Left colon (tissue), 2 donors: ENCODE measurements at places on chromosomes 6 and 20. TPM values are rescaled to one million over a fixed set of nuclear protein-coding genes. Genes with fewer than 3 reads are reported as not detected.

DNA sequence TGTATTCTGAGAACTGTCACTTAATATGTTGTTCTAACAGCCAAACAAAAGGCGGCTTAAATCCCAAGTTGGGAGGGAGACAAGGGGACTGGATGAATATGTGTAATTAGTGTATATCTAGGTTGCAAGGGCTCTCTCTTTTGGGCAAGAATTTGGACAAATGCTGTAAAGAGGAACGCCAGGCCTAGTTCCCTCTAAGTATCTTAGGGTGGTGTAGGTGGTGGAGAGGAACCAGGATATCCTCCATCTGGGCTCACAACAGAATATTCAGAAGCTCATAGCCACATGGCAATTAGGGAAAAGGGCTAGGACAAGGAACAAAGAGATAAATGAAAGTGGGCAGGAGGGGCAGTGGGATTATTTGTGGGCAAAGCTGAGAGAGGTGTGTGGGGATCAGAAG lies 149.5 kb downstream of the LRFN2 start:
- DNase-seq = no peak

- peak; percentile 69 for DNase-seq
Observed at GRCh38 chr20:62119591-62120364, 2.5 kb upstream of the LSM14B start.

GRCh38 chr20:51400051-51400926 lies 142.2 kb downstream of the NFATC2 start:
- no peak for DNase-seq

GRCh38 chr6:156719720-156720563 lies 57.2 kb upstream of the ARID1B start:
- peak; percentile 97 for DNase-seq

The MYB gene
- total RNA-seq = 72.8 TPM

The POPDC3 gene
- total RNA-seq = not detected

GRCh38 chr6:11645016-11645415 lies 107.5 kb downstream of the TMEM170B start:
- DNase-seq = no peak

GRCh38 chr6:154595538-154595937 lies 85.1 kb upstream of the CNKSR3 start:
- DNase-seq = no peak

DNA sequence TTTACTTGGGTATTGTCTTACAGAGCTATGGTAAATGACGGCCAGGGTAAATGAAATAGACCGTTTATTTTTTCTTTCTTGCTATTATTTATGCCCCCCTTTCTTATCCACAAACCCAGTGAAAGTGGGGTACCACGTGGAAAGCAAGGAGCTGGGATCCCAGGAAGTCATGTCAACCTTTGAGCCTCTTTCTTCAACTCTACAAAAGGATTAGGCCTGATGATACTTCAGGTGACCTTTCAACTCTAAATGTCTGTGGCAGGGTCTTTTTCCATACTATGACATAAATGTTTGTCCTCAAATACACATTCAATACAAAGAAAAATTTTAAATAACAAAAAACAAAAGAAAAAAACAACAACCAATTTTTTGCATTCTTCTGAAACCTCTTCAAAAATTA lies 291.4 kb downstream of the ADGB start:
- no peak for DNase-seq

GRCh38 chr6:16684896-16685554 lies 76.2 kb downstream of the ATXN1 start:
- DNase-seq = no peak

- DNase-seq = no peak
Observed at GRCh38 chr6:37783856-37784584, 35.5 kb upstream of the ZFAND3 start.

The HFE gene
- 8.2 TPM for total RNA-seq

The BPI gene
- not detected for total RNA-seq

DNA sequence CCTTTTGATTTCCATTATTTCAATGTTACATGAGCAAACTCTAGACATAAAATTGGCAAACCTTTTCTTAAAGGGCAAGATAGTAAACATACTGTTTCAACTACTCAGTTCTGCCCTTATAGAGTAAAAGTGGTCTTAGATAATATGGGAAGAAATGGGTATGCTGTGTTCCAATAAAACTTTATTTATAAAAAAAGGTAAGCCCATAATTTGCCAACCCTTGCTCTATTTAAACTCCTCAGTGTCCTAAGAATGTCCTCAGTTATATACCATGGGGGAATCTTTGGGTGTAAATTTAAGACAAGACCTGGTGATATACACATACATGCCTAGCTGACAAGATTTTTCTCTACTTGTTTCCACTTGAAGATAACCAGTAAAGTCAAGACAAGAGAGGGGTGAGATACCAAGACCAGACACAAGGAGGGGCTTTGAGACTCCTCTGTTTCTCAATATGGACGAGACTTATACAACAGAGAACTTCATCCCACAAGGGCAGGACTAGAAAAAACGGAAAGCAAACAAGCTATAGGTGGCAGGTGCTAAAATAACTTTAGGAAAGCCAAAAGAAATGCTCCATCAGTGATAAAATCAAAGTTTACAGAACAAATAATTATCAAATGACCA lies 10.5 kb downstream of the SNX3 start:
- no peak for DNase-seq

The LTV1 gene
- total RNA-seq = 11.9 TPM

DNA sequence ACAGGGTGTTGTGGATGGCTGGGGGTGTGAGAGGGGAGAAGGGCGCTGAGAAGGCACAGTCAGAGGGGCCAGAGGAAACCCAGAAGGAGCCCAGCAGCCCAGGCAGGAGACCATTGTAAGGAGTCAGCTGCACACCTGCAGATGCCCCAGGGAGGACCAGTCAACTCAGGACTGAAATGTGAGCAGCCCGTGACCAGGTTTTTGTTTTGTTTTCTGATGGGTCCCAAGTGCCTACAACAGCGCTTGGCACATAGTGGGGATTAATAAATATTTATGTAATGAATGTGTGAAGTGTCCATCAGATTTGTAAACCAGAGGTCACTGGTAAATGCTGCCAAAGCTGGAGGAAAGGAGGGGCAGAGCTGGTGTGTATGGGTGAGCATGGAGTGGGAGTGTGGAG lies 30.2 kb downstream of the TRAM2 start:
- DNase-seq = no peak

- DNase-seq = peak; percentile 66
Observed at GRCh38 chr6:43997345-43997677, 129.9 kb downstream of the MRPL14 start.

DNA sequence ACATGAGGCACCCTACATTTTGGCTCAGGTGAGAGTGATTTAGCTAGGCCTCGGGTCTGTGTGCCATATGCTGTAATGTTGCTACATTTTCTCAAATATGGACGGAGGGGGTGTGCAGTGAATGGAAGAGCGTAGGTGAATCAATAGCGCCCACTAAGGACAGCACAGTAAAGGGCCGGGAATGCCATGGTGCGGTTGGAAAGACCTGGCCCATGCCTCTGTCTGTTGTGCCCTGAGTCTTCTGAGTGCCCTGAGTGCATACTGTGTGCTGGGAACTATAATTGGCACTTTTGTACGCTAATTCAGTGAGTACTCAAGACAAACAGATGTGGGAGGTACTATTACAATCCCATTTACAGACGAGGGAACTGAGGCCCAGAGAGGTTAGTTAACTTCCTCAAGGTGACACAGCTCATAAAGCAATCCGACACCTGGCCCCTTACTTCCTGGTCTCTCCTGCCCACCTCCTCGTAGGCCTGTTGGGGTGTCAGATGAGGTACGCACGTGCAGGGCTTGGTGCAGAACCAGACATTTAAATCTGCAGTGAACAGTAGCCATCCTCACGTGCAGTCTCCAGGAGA lies 17.3 kb downstream of the SLC22A1 start:
- no peak for DNase-seq

- DNase-seq = no peak
Observed at GRCh38 chr6:120214088-120214499, 864.5 kb upstream of the MAN1A1 start.

The LSM2 gene
- 33.0 TPM for total RNA-seq

The GSTA3 gene
- total RNA-seq = not detected

GRCh38 chr20:59025511-59025910 lies 6.3 kb downstream of the TUBB1 start:
- no peak for DNase-seq

DNA sequence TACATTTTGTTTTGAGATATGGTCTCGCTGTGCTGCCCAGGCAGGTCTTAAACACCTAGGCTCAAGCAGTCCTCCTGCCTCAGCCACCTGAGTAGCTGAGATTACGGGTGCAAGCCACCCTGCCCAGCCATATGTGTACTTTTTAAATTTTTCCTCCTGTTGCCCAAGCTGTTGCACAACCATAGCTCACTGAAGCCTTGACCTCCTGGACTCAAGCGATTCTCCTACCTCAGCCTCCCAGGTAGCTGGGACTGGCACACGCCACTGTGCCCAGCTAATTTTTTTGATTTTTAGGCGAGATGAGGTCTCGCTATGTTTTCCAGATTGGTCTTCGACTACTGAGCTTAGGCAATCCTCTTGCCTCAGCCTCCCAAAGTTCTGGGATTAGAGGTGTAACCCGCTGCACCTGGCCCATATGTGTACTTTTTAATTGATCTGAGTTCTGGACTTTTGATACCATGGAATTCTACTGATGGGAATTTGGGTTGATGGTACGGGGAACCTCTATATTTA lies 44.9 kb downstream of the ITCH start:
- no peak for DNase-seq

DNA sequence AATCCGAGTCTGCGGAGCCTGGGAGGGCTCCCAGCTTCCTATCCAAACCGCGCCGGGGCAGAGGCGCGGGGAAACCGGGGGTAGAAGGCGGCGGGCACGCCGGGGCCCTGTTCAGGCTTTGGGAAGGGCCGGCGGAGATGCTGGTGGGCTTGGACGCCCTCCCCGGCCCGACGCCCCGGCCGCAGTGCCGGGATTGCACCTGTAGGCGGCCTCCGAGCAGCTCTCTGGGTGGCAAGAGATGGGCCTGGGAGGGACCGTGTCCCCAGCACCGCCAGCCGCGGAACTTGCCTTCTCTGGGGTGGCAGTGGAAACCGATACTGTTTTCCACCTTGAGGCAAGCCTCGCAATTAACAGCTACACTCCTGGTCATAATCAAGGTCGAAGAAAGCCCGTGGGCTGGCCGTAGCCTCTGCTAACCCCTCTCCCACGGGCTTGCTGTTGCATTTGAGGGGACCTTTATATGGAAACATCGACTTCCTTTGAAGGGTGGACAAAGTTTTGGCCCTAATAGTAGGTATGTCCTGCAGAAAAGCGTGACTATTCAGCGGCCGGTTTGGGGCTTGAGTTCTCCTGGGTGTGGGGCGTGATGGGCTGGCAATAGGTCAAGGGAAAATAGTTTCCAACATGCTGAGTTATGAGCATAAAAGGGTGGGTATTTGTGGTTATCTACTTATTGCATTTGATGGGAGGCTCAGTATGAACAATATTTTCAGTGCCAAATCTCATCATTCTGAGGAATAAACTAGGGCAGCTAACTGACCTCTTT lies 1.1 kb upstream of the JAG1 start:
- peak; percentile 88 for DNase-seq

The C6orf132 gene
- 66.2 TPM for total RNA-seq

GRCh38 chr20:6209093-6209492 lies 86.3 kb upstream of the FERMT1 start:
- no peak for DNase-seq

The TGM3 gene
- 0.43 TPM for total RNA-seq

DNA sequence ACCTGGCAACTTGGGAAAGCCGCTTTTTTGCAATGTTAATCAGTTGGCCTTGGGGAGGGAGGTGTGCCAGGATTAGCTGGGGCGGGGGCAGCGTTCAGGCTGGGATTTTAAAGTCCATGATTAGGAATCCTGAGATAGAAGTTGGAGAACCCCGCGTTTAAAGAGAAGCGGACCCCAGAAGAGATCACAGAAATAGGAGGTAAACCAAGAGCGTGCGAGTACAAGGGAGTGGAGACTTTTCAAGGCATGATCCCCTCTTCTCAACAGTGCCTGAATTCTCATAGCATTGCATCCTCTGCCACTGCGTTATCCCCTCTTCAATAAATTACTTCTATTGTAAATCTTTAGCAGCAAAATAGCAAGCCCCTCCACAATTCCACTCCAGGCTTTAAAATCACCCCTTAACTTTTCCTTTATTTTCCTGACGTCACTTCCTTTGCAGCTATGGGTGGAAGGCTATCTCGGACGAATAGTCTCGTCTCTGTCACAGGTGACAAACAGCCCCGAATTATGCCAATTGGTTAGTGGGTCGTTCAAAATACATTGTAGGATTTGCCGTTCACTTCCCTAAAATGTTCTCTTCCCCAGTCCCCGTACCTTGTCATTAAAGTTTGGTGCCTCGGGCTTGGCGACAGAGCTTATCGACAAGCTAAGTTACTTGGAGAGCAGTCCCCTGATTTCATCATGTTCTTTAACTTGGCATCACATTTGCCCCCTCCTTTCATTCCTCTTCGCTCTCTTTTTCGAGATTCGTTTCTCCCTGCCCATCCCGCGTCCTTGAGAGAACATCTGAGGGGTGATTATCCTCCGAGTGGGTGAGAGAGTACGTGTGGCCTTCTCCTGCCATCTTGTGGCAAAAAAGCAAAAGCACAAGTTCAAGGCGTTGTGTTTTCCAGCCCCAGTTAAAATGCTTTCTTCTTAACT lies 17.1 kb downstream of the OR2B2 start:
- DNase-seq = peak; percentile 55

DNA sequence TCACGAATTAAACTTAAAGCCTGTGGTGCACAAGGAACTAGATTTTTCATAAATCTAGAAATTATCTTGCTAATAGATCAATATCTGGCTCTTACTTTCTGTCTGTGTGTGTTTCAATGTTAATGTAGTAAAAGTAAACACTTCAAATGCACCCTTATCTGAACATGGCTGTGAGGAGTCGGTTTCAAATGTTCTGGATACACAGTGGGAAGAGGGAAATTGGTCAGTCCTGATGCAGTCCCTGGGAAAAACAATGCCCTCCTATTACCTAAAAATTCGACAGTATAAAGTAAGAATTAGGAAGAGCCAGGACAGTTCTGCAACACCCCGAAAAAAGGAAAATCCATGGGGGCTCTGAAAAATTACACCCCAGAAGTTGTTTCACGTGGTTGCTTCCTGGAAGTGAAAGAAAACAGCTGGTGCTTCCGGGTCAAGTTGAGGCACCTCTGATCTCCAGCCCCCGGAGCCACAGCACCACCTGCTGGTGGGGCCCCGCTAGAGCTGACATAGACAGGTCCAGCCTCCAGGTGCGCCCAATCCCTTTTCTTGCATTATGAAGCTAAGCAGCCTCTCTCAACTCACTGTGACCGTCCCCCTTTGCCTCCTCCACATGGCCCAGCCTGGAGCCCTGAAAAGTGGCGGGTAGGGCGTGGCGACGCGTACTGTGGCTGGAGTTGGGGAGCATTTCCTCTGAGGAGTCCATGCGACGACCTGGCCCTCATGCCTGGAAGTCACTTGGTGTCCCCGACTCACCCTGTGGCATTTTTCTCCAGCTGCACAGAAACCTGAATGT lies 8.3 kb downstream of the SEMG2 start:
- peak; percentile 57 for DNase-seq

The ARFGAP1 gene
- 67.4 TPM for total RNA-seq

DNA sequence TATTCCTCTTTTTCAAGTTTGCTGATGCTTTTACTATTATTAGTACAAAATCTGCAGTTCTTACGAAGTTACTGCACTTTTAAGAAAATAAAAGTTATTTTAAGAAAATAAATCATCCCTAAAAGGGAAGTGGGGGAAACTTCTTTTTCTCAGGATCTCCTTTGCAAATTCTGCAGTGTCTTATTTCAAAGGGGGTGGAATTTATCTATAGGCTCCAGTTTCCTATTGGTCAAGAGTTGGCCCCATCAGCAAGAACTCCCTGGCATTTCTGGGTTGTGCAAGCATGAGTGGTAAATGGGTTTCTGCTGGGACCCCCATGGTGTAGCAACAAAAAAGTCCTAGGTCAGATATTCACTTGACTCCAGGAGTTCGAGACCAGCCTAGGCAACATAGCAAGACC lies 136.3 kb upstream of the PRDM1 start:
- DNase-seq = no peak

The PTK6 gene
- total RNA-seq = 117 TPM
